ENCODE measurements at places on chromosomes 5 and 9.

- DNase-seq: no peak
These were observed 5.8 kb downstream of the C5orf22 start for GRCh38 chr5:31537851-31538250.

DNA sequence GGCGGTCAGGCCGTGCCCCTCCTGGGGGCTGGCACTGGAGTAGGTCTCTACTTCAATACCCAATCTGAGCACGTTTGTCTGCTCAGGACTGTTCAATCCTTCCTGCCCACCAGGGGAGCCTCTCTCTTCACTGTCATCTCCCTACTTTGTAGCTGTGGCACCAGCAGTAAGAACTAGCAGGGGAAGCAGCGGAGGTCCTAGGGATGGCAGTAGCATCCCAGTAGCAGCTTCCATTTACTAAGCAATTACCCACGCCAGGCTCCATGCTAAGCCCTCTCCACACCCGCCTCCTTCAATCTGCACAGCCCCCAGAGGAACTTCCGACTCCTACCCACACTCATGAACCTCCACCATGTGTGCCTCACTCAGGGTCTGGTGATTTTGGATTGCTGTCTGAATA lies 31.7 kb downstream of the FSTL4 start:
- DNase-seq: no peak

GRCh38 chr5:85077581-85077980 lies 692.9 kb upstream of the EDIL3 start:
- no peak for DNase-seq

DNA sequence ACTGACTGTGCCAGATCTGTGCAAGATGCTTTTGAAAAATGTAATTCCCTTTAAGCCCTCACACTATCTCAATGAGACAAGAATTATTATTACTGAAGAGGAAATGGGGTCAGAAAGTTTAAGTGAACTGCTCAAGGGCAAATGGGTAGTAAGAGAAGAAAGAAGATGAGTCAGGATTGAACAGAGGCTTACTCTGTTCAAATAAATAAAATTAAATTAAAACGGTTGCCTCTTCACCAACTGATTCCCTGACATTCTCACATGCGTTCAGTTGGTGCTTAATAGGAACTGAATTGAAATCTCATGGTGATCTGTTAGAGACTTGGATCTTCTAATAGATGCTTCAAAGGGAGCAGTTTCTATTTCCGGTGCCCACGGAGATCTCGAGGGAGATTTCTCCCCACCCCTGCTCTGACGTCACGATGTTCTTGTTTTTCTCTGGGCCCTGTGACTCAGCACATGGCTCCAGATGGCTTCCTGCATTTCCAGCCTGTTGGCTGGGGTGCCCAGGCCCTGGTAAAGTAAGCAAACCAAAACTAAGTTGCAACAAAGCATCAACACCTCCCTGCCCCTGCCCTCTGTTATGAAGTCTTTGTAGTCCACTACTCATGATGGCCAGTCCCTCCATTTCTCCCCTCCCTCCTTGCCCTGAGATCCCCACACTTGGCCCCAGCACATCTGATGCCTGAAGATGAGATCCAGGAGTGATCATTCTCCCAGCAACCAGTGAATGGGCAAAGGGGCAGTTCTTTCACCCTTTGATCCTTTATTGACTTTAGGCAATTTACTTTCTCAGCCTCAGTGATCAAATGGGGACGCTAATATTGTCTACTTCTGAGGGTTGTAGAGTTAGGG lies 106.1 kb upstream of the CPEB4 start:
- DNase-seq: peak; percentile 32

GRCh38 chr9:35743452-35743851 lies 5.6 kb downstream of the GBA2 start:
- DNase-seq: no peak

GRCh38 chr9:81729135-81729534 lies 39.8 kb upstream of the TLE1 start:
- DNase-seq: no peak

DNA sequence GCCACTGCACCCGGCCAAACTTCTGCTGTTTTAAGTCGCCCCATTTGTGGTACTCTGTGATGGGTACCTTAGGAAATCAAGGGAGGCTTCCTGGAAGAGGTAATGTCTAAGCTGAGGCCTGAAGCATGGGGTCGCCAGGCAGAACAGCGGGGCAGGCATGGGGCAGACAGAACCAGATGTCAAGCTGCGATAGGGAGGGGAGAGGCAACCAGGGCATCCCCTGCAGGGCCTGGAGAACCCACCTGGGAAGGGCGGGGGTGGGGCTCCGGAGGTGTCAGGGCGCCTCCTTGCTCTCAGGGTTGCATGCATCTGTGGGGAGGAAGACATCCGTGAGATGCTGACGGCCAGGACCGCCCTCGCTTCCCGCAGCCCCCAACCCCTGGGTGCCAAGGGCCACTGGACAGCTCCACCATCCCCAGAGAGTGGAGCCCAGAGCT lies 2.8 kb downstream of the LCN15 start:
- DNase-seq: no peak

GRCh38 chr9:78856144-78856543 lies 559.2 kb downstream of the PSAT1 start:
- DNase-seq: no peak

DNA sequence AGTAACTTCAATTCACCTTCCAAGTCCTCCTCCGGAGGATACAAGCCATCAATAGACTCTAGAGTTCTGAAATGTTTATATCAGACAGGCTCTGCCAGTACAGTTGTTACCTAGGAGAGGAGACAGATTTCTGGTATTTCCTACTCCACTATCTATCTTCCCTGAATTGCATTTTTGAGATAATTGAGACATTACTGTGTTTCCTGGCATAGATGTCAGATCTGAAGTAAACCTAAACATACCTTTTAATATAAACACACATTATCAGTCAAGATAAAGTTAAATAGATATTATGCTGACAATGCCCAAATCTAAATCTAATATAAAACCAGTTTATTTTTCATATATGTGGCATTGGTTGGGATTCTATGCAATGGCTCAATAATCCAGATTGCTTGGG lies 8.2 kb upstream of the TYRP1 start:
- DNase-seq: no peak

Measured in stimulated activated CD4-positive, alpha-beta T cell treated with anti-CD3 and anti-CD28 coated beads, TNF-alpha, amount 100 ng/mL, for 1 hour (primary cell).